ENCODE measurements at places on chromosomes 6 and 20.
A peak's percentile ranks its signal among the peaks of the same experiment; 100 is the strongest.

- DNase-seq, result no peak
These were observed 1.4 kb downstream of the METTL24 start for GRCh38 chr6:110356778-110357177.

DNA sequence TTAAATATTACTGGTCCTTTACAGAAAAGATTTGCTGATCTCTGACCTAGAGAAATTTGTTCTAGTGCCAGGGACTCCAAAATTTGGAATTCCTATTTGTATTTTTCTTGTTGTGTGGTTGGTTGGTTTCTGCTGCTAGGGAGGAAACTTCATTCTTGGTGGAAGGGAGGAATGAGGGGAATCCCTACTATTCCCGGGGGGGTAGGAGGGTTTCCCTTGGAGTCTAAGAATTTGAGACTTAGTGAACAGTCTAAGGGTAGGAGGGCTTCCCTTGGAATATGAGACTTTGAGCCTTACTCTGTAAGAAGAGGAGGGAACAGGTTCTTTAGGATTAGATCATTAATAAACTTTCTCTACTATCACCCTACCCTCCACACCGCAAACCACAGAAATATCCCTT is 67.1 kb upstream of the ADGRF1 start:
- no peak for DNase-seq

DNA sequence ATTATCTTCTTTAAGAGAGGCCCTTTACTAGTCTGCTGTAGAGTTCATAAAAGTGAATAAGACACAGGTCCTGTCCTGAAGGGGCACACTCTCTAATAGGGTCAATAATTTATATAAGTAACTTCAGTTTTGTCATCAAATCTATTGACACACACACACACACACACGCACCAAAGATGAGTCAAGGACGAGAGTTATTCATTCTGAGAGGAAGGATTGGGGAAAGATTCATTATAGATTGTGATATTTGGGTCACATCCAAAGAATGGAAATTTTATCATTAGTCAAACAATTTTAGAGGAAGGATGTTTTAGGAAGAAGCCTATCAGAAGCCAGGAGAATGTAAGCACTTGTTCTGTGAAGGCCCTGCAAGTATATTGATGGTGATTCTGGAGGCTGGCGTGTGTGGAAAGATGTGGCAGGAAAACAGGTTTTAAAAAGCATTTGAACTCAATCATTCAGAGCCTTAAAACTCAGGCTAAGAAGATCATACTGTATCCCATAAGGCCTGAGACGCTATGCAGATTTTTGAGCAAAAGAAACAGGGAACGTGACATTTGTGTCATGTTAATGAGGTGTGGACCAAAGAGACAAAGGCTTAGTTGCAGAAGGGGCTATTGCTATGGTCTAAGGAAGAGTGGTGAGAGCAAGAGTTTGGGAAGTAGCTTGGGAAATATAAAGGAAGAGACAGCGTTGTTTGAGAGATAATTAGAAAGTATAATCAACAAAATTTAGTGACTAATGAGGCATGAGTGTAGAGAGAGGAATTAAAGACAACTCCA is 161.4 kb upstream of the PREP start:
- DNase-seq, result no peak

DNA sequence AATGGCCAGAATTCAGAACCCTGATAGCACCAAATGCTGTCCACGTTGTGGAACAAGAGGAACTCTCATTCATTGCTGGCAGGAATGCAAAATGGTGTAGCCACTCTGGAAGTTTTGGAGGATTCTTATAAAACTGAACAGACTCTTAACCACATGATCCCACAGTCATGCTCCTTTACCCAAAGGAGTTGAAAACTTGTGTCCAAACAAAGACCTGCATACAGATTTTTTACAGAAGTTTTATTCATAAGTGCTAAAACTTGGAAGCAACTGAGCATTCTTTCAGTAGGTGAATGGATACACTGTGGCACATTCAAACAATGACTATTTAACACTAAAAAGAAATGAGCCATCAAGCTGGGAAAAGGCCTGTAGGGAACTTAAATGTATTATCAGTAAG is 32.5 kb downstream of the PREP start:
- DNase-seq, result no peak

- no peak for DNase-seq
These were observed 14.0 kb downstream of the KIAA1755 start for GRCh38 chr20:38246357-38247165.

DNA sequence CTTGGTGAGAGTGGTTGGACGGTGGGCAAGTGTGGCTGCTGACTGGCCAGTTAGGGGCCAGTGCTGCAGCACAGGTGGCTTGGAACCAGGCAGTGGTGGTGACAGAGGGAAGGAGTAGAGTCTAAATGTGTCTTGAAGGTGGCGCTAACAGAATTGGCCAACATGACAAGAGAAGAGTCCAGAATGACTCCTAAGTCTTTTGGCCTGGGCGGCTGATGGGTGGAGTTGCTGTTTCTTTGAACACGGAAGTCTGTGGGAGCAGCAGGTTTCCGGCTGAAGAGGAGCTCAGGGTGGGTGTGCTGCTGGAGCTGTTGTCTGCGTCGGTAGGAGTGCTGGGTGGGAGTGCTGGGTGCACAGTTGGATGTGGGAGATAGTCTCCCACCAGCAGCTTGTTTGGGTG is 10.1 kb downstream of the LSM14B start:
- DNase-seq, result no peak

- peak; percentile 74 for DNase-seq
These were observed 1.1 kb downstream of the NDRG3 start for GRCh38 chr20:36744764-36745191.

- DNase-seq, result no peak
These were observed 12.5 kb downstream of the TAAR2 start for GRCh38 chr6:132611616-132612015.

DNA sequence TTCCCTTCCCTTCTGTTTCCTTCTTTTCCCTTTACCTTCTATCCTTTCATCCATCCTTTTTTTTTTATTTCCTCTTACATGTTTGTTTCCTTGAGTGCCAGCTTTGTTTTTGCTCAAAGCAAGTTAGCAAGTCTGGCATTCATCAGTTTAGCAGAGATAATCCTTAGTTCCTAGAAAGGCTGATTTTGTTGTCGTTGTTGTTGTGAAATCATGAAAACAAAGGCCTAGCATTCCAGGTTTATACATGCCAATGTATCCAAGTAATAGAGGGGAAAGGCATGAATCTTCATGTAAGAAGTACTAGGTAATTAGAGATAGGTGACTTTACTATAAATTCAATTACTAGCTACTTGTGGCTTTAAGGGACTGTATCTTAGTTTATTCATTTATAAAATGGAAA is 45.9 kb downstream of the TFAP2B start:
- DNase-seq, result no peak

DNA sequence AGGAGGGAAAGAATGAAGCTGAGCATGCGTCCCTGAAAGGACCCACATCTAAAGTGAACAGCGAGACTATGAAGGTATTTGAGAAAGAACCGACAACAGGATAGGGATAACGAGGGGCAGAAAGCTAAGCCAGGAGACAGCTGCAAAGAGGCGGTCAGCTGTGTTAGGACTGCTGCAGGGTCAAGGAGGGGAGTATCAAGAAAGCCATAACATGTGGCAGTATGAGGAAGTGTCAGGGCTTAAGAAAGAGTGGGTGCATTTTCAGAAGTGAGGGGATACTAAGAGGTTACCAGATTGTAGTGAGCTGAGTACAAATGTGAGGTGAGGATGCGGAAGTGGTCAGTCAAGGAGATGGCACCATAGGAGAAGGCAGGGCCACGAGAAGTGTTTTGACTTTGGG is 21.2 kb downstream of the MYLIP start:
- DNase-seq, result no peak

- no peak for DNase-seq
These were observed 705.4 kb downstream of the RFPL4B start for GRCh38 chr6:113052506-113052905.

DNA sequence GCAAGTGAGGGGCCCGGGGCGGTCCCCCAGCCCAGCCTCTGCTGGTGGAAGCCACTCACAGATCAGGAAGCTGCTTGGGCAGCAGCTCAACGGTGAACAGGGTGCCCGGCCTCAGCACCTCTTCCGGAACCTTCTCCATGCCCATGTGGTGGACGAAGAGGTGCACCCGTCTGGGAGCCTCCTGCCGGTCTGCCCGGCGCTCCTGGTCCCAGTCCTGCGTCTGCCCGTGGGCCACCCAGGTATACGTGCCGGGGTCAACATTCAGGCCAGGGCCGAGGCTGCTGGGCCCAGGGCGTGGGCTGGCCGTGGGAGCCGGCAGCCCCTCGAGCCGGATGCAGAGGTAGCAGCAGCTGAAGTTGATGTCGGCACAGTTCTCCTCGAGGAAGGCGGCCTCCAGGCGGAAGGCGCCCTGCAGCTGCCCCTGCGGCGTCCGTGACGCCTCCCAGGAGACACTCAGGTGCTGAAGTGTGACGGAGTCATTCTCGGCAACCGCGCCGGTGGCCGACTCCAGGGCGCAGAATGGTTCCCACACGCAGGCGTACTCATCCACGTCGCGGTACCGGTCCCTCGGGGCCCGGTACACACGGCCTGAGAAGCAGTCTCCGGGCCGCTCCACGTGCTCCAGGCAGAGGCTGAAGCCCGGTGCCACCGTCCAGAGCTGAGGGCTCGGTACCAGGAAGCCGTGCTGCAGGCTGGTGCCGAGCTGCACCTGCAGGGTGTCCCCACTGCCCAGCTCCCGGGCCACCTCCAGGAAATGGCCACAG is 8.7 kb downstream of the FNDC11 start:
- no peak for DNase-seq

DNA sequence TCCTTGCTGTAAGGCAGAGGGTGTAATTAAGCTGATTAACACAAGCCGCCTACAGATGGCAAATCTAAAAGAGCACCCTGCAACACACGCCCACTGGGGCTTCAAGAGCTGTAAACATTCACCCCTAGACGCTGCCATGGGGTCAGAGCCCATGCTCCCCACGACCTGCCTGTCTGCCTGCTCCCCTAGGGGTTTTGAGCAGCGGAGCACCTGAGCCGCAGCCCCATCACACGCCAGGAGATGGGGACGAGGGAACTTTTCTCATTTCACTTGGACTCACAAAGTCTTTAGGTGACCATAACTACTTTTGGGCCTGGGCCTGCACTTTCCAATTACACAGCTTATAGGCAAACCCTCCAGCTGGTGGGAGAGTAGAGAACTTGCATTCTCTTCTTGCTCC is 99.0 kb upstream of the SOX4 start:
- DNase-seq, result no peak

GRCh38 chr6:147322299-147323162 is 118.3 kb downstream of the STXBP5 start:
- no peak for DNase-seq

DNA sequence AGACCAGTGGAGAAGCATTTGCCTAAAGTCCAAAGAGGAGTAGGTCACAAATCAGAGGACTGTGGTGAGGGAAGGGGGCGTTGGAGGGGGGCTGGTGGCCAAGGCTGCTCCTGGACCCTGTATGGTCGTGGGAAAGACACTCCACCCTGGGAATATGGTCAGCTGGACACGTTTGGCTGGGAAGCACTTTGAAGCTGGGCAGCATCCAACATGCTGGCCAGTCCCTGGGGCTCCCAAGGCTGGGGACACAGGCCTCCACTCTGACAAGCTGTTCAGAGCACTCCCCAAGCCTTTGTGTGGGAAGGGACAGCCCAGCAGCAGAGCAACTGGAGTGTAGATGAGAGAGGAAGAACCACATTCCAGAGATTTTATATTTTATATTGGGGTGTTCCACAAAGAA is 203.2 kb downstream of the ANKRD60 start:
- no peak for DNase-seq

GRCh38 chr6:44868335-44868668 is 459.8 kb upstream of the RUNX2 start:
- DNase-seq, result no peak

DNA sequence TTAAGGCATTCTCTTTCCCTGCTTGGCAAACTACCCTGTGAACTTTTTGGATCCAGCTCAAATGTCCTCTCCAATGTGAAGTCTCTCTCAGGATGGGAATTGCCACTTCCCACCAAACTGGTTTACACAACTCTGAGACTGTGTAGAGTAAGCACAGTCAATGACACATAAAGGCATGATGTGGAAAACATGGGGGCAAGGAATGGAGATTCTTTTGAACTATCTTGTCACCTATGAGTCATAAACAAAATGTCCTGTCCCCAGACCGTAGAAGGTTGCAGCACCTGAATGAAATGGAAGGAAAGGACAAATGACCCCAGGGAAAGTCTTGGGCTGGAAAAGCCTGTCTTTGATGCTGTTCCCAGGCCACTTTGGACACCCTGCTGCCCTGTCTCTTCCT is 11.0 kb upstream of the KIF13A start:
- no peak for DNase-seq

DNA sequence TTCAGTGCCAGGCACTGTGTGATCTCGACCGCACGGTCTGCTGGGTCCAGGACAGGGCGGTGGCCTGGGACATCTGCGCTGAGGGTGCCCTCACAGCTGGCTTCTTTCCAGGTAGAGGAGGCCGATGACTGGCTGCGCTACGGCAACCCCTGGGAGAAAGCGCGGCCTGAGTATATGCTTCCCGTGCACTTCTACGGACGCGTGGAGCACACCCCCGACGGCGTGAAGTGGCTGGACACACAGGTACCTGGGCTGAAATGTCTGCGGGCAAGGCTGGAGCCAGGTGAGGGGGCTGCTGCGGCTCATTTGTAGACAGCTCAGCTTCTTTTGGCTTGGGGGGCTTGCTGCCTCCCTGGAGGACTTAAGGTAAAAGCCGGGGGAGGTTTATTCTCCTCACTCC is 26.6 kb downstream of the PYGB start:
- no peak for DNase-seq

GRCh38 chr6:124881898-124882578 is 80.2 kb upstream of the RNF217 start:
- no peak for DNase-seq

DNA sequence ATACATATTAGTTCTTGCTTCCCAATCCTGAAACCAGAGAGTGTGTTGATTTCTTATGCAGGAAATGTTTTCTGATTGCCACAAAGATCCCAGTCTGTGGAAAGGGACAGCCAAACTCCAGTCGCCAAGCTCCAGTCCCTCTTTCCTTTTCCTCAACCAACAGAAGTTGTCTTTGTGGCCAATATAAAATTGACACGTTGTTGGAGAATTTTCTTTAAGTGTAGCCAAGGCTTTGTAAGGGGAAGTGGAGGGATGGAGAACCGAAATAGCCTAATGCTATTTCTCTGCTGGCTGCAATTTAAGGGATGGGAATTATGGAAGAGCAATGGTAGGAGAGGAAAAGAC is 5.4 kb downstream of the ADGRB3 start:
- no peak for DNase-seq

DNA sequence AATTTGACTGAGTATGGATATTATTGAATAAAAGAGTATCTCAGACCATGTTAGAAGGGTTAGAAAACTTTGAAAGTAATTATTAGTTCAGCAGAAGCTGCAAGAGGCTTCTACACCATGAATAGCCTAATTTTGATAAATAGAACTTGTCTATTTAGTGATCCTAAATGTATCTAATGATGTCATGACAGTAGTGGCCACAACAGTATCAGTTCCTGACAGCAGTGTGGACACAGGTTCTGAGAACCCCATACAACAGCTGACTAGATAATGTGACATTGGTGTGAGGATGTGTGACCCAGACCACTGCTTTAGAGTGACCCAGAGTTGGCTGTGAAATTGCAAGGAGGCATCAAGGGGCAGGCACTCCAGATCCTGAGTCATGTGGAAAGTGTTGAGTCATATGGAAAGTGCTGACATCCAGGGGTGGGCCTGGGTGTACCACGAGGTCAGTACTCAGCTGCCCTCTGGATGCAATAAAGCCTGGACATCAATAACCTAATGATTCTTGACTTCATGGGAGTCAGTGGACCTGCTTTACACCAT is 754.7 kb downstream of the DHX35 start:
- no peak for DNase-seq

Data from RWPE1 (cell line).